ENCODE measurements at places on chromosomes 13 and 19.

DNA sequence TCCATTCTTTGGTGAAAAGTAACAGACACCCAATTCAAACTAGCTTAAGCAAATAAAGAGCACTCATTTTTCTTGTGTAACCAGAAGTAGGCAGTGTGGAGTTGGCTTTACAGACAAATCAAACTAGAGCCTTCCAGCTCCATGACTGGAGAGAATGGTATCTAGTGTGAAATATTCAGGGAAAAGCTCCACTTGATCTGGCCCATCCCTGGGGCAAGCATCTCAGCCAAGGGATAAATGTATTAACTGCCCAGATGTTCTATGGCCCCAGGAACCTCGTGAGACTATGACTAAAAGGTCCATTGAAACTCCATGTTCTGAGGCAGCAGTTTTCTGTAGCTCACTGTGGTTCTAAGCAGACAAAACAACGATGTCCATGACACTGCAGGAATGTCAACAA lies 49.9 kb downstream of the TBC1D4 start:
- no peak for DNase-seq

DNA sequence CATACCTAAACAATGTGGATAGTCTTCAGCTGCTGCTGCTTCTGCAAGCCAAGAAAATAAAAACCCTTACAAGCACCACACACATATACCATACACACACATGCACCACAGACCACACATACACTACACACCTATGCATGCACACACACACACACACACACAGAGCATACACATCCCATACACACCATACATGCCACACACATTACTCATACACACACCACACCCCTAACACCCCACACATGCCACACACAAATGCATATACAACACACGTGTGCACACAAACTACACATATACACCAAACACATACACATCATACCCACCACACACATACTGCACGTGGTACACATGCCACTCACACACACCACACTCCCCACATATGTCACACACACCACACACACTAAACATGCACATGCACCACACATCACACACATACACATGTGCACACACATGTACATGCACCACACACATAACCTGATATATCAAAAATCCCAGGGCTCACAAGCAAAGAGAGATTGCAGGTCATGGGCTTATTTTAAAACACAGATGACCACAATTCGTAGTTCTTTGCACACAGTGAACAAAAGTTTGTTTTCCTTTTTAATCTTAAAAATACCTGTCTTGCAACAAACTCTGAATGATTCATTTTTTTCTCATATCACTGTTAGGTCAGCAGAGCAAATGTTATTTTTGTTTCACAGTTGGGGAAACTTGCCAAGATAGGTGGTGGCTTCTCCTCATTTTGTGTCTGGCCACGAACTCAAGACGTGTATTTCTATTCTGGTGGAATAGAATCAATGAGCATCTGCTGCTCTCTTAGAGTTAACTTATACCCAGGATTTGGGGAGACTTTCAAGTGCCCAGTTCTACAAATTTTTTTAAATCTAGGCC lies 456.6 kb downstream of the FGF9 start:
- no peak for DNase-seq

DNA sequence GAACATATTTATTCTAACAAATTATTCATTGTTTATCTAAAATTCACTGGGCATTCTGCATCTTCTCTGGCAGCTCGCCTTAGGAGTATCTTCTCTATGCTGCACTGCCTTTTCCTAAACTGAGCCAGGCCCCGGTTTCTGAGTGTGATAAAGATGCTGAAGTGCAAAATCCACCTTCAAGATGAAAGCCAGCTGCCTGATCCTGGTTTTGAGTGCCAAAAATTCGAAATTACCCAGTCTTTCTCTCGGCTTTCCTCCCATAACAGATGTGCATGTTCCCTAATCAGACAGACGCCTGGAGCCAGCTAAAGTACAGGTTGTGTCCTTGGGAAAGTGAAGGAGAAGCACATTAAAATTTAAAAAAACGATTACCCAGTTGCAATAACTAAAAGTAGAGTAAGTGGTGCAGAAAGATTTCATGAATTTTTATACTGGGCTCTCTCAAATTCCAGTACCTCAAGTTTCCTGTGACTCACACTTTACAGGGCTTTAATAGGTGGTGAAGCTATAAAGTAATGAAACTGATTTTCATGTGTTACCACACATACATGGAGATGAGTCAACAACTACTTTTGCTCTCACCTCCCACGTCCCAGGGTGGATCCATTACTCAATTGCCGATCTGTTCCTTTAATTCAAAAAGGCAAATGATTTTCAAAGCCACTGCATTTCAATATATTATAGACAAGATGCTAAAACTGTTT lies 65.0 kb upstream of the GTF2F2 start:
- peak; percentile 92 for DNase-seq

DNA sequence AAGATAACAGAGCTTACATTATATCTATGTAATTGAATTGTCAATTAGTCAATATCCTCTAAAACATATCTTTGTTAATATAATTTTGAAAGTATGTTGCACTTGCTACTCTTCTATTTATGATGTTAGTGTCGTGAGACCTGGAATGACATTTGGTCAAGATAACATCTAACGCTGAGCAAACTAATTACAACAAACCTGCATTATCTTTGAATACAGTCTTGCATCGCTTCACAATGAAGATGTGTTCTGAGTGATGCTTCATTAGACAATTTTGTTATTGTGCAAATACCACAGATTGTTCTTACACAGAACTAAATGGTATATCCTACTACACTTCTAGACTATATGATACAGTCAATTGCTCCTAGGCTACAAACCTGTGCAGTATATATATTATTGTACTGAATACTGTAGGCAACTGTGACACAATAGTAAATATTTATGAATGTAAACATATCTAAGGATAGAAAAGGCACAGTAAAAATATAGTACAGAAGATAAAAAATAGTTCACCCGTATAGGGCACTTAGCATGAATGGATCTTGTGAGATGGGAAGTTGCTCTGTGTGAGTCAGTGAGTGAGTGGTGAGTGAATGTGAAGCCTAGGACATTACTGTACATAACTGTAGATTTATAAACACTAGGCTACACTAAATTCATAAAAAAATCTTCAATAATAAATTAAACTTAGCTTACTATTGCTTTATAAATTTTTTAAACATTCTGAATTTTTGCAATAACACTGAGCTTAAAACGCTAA lies 1773.8 kb downstream of the PCDH9 start:
- DNase-seq = no peak

GRCh38 chr19:15374105-15374651 lies 5.4 kb downstream of the AKAP8 start:
- no peak for DNase-seq

Data from inflammatory macrophage treated with lipopolysaccharide for 1 hour (primary cell).